T-helper 2 cell (primary cell): ENCODE measurements at places on chromosomes 6 and 20.
A peak's percentile ranks its signal among the peaks of the same experiment; 100 is the strongest.

GRCh38 chr20:3483784-3484183 is 13.0 kb downstream of the ATRN start:
- DNase-seq = no peak

DNA sequence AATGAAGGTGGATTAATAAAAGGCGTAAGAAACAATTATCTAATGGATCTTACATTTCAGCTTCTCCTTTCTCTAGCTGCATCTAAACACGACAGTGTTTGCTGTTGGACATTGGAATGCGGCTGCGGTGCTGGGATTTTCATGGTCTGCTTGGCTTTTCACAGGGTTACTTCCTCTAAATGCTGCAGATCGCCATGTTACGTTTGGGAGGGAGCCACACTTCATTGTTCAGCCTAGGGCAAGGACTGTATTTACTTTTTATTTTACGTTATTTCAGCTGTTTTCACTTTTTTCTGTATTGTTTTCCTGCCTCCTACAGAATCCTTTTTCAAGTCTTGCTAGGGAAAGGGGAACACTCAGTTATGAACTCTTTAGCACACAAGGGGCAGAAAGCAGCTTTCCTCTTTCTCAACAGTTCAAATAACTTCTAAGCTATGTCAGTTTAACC is 97.9 kb upstream of the MTHFD1L start:
- DNase-seq = no peak

- no peak for DNase-seq
These were observed 286.4 kb upstream of the IRAK1BP1 start for GRCh38 chr6:78580923-78581322.

DNA sequence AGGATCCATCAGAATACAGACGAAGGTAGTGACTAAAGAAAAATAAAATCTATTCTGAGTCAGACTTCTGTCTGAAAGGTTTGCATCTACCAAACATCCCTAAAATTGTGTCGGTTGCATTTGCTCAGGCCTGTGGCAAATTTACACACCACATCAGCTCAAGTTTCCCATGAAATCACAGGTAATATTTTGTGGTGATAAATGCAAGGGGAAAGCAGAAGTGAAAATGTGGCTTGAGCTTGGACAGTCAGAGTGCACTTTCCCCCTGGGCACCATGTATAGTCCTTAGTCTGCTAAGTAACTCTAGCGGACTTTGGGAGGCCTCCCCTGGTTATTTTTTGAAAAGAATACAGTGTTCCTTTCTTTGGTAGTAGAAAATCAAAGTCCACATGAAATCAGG is 159.1 kb downstream of the PKHD1 start:
- DNase-seq = no peak

DNA sequence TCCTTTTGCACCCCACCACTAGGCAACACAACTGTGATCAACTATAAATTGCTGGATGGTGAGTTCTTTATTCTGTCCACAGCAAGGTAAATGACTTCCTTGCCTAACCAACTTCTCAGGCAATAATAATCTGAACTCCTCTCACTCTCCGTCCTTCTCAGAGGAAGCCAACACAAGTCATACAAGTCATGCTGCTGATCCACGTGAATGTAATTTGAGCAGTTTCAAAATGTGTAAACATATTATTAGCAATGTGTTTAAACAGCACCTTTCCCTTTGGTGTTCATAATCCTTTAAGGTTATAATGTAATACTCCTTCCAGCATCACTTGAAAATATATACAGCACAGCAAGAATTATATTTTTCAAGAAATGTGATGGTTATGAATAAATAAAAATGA is 127.9 kb downstream of the QRSL1 start:
- DNase-seq = no peak

DNA sequence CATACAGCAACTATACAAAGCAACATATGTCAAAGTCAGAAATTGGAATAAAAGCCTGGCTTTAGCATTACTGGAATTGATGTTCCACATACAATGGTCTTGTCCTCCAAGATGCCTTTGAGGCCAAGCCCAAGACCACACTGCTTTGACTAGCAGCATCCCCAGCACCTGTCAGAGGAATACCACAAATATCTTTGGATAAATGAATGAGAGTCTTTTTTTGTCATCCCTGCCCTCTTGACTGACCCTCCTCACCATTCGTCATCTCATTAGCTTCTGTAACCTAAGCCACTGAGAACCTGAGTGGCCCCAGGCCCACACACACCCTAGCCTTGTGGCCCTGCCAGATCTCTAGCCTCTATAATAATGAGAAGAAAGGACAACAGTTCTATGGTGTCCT is 48.5 kb downstream of the TNFRSF21 start:
- DNase-seq = no peak

DNA sequence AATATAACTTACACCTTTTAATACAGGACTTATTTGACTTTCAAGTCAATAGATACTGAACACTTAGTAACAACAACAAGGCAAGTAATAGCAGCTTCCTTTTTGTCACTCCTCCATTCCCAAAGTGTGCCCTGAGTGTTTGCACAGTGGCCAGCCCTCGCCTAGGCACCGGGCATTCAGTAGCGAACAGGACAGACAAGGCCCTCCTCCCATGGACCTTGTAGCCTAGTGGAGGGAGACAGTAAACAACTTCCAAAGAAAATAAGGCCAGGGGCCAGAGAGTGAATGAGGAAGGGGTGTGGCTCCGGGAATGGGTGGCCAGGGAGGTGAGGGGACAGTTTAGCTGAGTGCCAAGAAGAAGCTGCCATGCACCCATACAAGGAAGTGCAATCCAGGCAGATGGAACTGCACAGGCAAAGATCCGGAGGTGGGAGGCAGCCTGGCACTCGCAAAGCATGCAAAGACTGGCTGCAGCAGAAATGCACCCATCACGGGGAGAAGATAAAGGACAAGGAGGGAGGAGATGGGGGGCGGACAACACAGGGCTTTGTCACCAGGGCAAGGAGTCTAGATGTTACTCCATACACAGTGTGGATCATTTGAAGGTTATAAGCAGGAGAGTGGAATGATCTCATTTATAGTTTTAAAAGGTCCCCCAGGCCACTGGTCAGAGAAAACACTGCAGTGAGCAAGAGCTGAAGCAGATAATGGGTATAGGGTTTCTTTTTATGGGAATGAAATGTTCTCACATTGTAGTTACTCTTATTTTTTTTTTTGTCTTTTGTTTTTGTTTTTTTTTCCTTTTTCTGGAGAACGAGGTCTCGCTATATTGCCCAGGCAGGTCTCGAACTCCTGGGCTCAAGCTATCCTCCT is 32.2 kb downstream of the ATP9A start:
- no peak for DNase-seq

DNA sequence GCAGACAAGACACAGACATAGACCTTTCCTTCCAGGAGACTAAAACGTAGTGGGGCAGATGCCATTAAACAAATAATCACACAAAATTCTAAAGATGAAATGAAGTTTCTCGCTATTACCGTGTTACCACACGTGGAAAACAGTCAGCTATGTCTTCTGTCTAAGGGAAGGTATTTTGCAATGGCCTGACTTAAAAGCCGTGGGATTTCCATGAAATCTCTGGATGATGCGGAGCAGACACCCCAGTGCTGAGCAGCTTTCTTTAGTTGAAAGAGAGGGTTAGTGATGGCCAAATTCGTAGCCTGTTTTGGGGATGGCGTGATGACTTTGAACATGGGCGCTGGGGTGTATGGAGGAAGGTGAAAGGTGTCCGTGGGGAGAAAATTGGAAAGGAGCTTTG is 281.8 kb downstream of the NRN1 start:
- DNase-seq = no peak

GRCh38 chr20:39117491-39117890 is 155.3 kb downstream of the DHX35 start:
- no peak for DNase-seq

- DNase-seq = no peak
These were observed 76.0 kb downstream of the THBS2 start for GRCh38 chr6:169177516-169178166.

GRCh38 chr6:156953479-156954146 is 176.4 kb downstream of the ARID1B start:
- DNase-seq = no peak

- no peak for DNase-seq
These were observed 98.1 kb downstream of the SYNDIG1 start for GRCh38 chr20:24567508-24567907.

- DNase-seq = no peak
These were observed 22.4 kb downstream of the SMLR1 start for GRCh38 chr6:130849594-130849993.

GRCh38 chr6:79964607-79965081 is 17.3 kb upstream of the ELOVL4 start:
- no peak for DNase-seq

- DNase-seq = no peak
These were observed 95.3 kb downstream of the TAF4 start for GRCh38 chr20:61970357-61970756.

DNA sequence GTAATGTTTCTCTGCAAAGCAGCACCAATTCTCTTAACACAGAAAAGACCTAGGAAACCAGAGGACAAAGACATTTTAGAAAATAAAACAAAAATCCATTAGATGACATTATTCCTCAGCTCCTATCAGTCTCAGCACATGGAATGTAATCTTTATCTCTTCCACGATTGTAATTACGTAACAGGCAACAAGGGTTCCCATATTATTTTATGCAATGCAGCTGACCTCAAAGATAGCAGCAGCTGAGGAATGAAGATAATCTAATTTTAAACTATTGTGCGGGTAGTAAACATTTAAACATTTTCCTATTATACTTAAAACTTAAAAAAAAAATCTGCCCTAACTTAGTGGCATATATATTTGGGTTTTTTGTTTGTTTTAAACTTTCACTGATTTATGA is 33.0 kb upstream of the PTCHD4 start:
- no peak for DNase-seq

GRCh38 chr6:144481527-144481926 is 196.4 kb downstream of the UTRN start:
- no peak for DNase-seq

- DNase-seq = peak; percentile 4
These were observed 18.0 kb upstream of the CSNK2A1 start for GRCh38 chr20:561437-562231.

GRCh38 chr6:39634646-39635341 is 90.4 kb downstream of the KIF6 start:
- DNase-seq = no peak

DNA sequence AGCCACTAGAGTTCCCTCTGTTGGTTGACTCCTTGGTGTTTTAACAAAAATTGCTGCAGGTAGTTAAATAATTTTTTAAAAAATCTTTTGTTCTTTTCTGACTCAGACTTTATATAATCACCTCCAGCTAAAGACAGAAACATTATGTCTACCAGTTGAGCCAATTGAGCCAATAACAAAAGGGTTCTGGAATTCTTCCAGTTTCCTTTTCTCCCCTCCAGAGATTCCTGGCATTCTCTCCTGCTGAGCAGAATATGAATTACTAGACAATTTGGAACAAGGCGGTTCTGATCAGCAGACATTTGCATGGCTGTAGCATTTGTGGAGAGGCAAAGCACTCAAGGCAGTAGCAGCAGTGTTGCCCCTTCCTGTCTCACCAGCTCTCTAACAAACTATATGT is 144.0 kb upstream of the SLC35B3 start:
- DNase-seq = no peak

- no peak for DNase-seq
These were observed 85.3 kb upstream of the ZNF184 start for GRCh38 chr6:27558028-27558724.

- DNase-seq = no peak
These were observed 210.0 kb upstream of the ZNF217 start for GRCh38 chr20:53803492-53804155.

DNA sequence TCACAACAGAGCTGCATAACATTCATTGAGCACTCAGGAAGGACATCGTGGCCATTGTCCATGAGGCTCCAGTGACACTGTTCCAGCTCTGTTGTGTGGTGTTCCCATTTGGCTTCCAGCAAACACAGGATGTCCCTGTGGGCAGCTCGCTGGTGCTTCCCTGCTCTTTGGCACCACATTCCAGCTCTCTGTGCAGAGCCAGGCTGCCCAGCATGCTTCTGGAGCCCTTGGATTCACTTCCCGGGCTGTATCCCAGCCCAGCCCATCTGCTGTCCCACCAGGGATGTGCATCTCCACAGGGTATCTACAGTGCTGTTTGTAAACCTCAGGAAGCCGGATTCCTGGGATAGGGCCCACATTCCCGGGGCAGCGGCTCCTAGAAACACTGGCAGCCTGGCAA is 57.2 kb downstream of the CTCFL start:
- no peak for DNase-seq

DNA sequence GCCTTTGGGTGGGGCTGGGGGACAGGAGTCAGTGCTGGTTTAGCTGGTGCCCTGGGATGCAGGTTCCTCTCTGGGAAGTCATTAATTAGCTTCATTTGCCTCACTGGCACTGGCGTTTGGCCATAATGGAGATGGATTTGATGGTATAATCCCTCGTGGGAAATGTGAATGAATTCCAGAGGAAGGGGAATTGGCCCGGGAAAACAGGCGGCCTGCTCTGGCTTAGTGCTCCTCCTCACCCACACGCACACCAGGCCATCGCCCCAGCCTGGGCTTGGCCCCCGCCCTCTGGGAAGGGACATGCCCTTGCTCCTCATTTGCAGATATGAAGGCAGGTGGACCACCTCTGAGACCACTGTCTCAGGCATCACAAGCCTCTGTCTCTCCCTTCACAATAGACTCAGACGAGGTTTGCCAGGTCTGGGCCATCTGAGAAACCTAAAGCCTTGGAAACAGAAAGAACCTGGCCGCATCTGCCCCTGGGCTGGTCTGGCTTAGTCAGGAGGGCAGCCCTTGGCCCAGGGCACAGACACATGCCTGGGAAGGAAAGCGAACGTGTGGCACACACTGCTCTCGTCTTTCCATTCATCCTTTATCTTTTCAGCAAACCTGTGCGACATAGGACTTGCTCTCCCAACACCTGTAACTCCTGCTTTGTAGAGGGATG is 199.2 kb upstream of the CDH4 start:
- DNase-seq = no peak

DNA sequence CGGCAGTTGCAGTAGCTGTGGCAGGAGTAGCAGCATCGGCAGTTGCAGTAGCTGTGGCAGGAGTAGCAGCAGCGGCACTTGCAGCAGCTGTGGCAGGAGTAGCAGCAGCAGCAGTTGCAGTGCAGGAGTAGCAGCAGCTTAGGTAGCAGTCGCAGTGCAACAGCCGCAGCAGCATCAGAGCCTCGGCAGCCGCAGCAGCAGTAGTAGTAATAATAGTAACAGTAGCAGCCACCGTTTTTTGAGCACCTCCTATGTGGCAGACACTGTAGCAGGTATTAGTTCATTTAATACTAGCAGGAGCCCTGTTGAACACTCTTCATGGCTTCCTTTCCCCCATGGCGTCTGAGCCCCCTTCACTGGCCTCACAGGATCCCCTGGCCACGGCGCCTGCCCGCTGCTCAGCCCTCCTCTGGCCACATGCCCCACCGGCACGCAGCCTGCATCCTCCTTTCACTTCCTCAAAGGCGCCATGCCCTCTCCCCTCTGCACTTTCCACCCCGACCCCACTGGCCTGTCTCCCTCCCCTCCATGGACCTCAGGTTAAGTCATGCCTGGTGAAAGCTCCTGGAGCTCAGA is 19.1 kb upstream of the IRF4 start:
- DNase-seq = no peak
